ENCODE measurements at places on chromosomes 11 and 22. TPM values are rescaled to one million over a fixed set of nuclear protein-coding genes. Genes with fewer than 3 reads are reported as not detected.
A peak's percentile ranks its signal among the peaks of the same experiment; 100 is the strongest.

The NCF4 gene
- 5.4 TPM for total RNA-seq

The APOBEC3F gene
- not detected for total RNA-seq

DNA sequence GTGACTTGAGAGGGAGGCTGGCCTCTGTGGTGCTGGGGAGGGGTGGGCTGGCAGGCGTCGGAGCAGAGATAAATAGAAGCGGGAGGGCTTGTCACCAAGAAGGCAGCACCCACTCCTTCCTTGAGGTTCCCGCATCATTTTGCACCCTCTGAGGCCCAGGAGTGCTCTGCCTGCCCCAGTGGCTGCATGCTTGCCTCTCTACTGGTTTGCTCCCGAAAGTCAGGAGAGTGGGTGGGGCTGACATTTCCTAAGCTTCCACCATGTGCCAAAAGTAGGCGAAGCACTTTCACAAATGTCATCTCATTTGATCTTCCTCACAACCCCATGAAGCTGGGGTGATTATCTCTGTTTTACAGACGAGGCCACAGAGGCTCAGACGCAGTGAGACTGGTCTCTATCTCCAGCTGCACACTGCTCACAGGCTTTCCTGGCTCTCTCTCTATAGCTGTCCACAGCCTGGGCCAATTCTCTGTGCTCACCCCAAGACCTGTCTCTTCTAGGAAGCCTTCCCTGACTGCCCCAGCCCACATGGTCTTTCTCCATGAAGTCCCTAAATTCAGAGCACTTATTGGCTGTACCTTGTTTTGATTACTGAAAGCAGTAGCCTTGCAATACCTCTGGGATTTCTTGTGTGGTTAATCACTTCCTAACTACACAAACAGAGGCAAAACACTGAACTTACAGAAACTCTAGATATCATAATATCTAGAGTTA, 2.6 kb upstream of the UCP3 start:
- DNase-seq: peak; percentile 66

DNA sequence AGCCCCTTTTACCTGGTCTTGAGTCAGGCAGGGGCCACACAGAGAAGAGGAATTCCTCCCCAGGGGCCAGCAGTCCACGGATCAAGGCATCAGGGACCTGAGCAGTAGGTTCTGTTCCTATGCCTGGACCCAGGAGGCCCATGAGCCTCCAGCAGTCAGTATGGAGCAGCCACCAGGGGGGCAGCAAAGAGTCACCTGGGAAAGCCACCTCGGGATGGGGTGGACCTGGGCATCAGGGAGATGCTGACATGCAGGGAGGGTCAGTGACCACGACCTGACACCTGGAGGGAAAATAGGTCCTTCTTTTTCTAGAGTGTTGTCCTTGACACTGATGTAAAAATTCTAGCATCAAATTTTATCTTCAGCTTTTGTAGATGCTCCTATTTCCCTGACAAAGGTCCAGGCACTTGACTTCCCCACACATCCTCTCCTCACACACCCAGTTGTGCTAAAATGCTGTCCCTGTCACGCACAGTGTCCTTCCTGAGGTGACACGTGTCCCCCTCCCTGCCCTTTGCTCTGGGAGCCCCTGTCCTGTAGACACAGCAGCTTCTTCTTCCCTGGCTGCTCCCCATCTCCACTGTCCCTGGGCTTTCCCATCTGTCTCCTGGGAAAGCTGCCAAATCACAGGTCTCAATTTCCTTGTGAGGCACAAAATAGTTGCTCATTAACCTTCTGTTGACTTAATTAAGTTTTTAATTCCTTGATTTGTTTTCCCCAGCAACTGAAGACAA, 70.0 kb upstream of the IGLL5 start:
- no peak for DNase-seq

GRCh38 chr11:74717221-74717969, 13.8 kb downstream of the CHRDL2 start:
- DNase-seq: no peak

- no peak for DNase-seq
These were observed 42.5 kb downstream of the CEP57 start for GRCh38 chr11:95832763-95833162.

- no peak for DNase-seq
These were observed 80.8 kb downstream of the PIWIL4 start for GRCh38 chr11:94647926-94648325.
